Inflammatory macrophage treated with lipopolysaccharide for 4 hours (primary cell): ENCODE measurements at places on chromosomes 4 and X.

- no peak for DNase-seq
Measured at GRCh38 chr4:102318526-102318925, 26.8 kb downstream of the SLC39A8 start.

GRCh38 chr4:80322716-80323115 is 12.8 kb upstream of the CFAP299 start:
- DNase-seq, result no peak

GRCh38 chrX:38516196-38516774 is 45.1 kb upstream of the TSPAN7 start:
- DNase-seq, result no peak

DNA sequence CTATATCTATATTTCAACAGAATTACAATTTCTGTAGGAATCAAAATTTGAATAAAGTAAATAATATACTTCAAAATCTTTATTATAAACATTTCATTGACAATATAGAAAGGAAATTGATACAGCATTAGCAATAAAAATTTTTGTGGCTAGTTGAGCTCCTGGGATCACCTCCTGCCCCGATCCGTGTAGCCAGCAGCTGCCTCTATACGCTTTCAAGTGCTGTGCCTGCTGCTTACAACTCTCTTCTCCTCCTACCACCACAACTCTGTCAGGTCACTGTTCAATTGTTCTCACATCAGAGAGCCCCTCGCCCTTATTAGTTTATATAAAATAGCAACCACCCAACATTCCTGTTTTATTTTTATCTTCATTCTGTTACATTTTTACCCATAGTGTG is 27.6 kb downstream of the INPP4B start:
- no peak for DNase-seq

DNA sequence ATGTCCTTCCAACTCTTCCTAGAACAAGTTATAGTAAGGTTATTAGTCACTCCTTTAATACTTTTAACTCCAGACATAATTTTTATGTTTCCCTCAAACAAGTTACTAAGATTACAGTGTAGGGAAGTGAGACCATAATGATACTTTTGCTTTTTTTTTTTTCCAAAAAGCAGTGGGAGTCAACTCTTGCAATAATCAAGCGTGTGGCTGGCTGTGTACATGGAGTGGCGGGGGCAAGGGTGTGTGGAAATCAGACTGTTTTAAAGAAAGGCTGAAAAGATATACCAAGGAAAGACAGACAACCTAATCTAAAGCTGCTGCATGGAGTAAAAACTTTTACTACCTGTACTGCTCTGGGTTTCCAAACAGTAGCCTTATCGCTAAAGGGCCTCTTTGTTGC is 4.1 kb downstream of the NOA1 start:
- peak; percentile 81 for DNase-seq
